ENCODE measurements at places on chromosomes 5 and 9.

GRCh38 chr9:96491880-96492525, 42.0 kb downstream of the HABP4 start:
- no peak for DNase-seq

DNA sequence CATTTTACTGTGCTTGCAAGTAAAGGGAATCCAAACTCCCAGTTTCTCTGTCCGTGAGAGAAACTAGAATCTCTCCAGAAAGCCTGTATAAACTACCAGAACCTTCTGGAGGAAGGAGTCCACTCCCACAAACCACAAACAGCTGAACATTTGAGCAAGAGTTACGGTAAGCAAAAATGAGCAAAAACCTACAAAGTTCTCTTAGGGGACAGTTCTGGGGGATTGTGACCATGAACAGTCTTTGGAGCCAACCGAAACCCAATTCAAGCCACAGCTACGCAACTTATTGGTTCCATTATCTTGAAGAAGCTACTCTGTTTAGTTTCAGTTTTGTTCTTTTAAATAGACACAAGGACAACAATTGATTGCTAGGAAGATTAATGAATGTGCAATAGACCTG, 330.6 kb downstream of the ASTN2 start:
- DNase-seq: no peak

- DNase-seq: no peak
Measured at GRCh38 chr5:34586117-34586885, 69.8 kb upstream of the RAI14 start.

DNA sequence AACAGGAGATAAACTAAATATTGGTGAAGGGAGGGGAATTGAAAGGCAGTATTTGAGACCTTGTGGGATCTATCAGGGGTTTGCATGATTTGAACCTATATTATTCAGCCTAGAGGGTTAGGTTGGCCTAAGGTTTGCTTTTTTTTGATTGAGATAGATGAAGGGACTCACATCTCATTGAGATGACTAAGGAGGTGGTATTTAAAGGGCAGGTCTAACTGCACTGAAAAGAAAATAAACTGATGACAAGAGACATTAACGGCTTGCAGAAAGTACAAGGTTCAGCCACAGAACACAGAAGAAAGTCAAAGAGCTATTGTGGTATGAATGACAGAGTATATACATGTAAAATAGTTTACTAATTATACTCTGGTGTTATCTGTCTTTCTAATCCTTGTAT, 412.7 kb downstream of the CDH10 start:
- no peak for DNase-seq

GRCh38 chr5:109612278-109612905, 77.3 kb upstream of the MAN2A1 start:
- DNase-seq: no peak

DNA sequence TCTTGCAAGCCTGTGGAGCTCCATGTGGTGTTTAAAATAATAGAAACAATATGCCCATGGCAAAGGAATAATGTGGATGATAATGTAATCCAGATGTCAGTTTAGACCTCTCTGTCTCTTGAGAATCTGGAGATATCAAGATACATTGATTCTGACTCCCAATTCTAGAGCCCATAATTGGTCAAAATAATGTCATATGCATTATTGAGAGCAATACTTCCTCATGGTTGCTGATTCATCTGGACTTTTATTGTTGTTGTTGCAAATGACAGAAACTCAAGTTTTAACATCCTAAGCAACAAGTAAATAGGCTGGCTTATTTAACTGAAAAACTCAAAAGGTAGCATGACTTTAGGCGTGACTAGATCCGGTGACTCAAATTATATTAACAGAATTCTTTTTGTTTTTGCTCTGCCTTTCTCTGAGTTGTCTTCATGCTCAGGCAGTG, 152.1 kb downstream of the PCSK1 start:
- no peak for DNase-seq

DNA sequence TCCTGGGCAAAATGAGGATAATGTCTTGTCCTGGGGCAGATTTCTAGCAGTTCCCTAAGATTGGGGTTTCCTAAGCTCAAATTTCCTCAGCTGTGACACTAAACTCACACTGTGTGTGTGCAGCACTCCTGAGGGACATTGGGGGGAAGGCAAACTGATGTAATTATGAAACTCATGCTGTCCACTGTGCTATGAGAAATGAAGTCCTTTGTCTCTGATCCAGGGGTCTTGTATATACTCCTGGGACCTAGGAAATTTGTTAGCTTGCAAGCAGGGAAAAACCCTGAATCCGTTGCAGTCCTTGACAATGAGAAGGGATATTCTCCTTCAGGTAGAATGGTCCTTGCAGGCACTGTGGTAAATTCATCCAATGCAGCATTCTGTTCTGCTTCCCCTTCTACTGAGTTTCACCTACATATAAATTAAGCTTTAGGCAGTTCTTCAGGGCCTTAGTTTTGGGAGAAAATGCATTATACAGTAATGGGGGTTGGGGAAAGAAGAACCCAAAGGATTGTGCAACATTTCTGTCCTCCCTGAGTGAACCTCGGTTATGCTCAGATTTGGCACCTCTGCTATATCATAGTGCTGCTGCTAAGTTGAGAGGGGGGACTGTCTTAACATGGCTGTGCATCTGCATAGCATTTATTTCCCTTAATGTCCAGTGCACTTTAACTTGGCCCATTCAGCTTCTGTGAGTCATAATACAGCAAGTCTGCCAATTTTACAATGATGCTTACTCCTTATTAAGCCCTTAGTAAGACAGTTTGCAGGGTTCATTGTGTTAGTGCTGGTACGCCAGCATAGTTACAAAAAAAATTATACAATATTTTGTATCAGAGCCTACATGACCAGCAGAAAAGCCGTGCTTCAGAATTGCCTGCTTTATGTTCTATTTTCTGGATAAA, 80.2 kb downstream of the PJA2 start:
- DNase-seq: no peak

DNA sequence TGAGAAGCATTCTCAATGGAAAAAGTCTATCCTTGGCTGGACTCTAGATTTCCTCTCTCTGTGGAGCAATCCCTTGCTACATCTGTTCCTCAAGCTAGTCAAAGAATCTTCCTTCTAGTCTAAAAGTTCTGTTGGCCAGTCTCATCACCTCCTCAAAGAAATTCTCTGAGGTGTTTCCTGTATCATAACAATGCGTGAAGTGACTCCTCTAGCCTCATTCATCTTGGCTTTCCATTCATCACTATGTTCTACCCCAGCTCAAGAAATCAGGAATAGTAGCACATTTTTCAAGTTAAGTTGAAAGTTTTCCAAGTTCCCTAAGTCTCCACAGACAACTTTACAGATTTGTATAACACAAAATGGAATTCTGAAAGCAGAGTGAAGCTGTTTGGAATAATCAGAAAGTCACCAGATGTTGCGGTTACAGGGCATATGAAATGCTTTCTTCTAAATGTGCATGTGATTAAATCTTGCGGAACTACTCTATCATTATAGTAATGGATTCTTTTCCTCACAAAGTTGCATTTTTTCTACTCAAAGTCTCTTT, 176.6 kb upstream of the FREM1 start:
- DNase-seq: no peak

- DNase-seq: no peak
Measured at GRCh38 chr5:171633776-171634470, 151.7 kb upstream of the SMIM23 start.

DNA sequence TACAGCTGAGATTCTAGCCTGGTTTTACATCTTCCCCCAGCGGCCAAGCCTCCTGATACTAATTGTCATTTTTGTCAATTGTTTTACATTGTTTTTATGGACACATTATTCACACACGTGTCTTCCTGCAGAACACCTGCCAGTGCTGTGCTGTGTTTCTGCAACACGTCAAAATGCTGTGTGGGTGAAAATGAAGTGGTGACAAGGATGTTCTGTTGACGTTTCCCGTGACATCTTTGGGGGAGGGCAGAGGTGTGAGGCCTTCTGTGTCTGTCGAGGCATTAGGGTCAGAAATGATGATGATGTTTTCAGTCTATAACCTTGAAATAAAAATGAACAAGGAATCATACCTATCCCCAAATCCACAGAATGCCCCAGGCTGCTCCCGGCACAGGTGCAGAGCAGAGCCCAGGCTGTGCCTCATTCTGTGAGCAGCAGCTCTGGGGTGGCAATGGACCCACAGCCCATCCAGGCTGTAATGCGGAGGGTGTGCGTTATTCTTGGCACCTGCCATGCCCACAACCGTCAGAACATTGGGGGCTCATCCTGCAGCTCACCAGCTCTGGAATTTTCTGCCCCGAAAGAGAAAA, 23.6 kb upstream of the CEP72 start:
- DNase-seq: no peak

- no peak for DNase-seq
Measured at GRCh38 chr5:158284242-158284641, 425.3 kb upstream of the CLINT1 start.

GRCh38 chr9:131669269-131670157, 70.4 kb downstream of the RAPGEF1 start:
- no peak for DNase-seq

DNA sequence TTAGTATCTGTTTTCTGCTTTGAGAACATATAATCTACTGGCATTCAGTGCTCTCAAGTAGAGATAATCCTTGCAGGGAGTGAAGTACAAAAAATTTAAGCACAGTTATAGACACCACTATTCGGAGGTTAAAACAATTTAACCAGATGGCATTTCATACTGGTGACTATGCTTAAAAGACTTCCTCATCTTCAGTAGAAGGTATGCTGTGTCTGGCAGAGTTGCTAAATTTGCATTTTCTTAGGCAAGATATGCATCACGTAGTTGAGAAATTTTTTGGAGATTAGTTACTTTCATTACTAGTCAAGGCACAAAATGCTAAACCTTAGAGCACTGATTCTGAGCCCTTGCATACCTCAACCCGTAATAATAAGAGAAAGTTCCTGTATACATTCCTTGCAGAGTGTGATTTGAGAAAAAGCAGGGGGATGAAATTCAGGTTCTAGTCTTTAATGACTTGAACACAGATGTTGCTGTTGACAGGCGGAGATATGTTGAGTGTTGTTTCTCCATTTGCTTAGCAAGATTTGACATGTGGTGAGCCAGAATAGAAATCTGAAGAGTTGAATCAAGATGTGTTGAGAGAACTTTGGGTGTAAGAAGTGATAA, 70.8 kb upstream of the STARD4 start:
- no peak for DNase-seq

DNA sequence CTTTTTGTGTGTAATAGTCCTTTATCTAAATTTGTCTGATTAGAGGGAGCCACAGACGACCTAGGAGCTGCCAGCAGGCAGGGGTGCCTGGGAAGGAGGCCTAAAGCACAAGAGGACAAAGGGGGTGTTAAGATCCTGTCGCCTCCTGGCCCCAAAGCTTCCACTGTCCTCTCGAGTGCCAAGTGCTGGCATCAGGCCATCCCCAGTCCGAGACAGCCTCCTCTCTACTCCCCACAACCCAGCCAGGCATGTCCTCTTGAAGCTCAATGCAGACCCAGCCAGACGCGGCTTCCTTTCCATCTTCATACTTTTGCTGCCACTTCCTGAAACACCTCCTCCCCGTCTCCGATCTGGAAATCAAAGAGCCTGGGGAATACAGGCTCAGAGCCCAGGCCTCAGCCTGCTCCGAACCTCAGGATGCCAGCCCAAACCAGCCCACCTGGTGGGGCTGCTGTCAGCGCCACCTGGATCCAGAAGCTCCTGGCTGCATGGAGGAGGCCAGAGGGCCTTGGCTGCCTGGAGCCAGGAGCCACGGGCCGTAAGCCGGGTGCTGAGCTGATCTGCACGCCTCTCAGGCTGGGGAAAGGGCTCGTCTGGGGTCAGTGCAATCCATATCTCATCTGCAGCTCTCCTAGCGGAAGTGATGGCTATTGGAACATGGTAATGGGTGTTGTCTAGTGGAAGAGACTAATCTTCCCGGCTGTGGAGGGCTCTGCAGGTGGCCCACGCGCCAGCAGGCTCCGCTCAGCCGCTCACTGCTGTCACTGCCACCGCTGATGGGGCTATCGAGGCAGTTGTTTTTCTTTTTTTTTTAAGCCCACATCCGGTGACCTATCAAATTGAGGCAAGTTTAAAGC, 60.2 kb upstream of the FUBP3 start:
- no peak for DNase-seq

- no peak for DNase-seq
Measured at GRCh38 chr9:106921341-106921899, 58.5 kb downstream of the ZNF462 start.

GRCh38 chr5:3346111-3346820, 249.4 kb upstream of the IRX1 start:
- DNase-seq: no peak

GRCh38 chr5:142684508-142685041, 1.3 kb downstream of the FGF1 start:
- DNase-seq: no peak

- DNase-seq: no peak
Measured at GRCh38 chr9:81530310-81530810, 159.0 kb downstream of the TLE1 start.

GRCh38 chr9:28730111-28730510, 1156.8 kb upstream of the C9orf72 start:
- no peak for DNase-seq

- no peak for DNase-seq
Measured at GRCh38 chr5:147404706-147405105, 105.2 kb downstream of the DPYSL3 start.

DNA sequence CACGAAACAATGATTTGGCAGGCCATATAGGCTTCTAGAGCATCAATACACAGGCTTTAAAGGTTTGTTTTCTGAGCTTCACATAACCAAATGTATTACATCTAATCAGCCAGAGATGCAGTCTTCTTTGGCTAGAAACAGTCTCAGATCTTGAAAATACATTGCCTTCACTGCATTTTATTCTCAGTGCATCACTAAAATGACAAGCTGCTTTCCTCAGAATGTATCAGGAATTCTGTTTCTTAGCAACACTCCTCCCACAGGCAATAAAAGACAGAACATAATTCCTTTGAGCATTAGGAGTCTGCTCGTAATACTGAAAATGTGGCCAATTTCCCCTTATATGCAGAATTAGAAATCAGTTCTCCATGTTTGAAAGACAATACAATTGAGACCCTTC, 36.9 kb downstream of the FEM1C start:
- DNase-seq: no peak

- no peak for DNase-seq
Measured at GRCh38 chr9:130407916-130408663, 36.7 kb upstream of the ASS1 start.

DNA sequence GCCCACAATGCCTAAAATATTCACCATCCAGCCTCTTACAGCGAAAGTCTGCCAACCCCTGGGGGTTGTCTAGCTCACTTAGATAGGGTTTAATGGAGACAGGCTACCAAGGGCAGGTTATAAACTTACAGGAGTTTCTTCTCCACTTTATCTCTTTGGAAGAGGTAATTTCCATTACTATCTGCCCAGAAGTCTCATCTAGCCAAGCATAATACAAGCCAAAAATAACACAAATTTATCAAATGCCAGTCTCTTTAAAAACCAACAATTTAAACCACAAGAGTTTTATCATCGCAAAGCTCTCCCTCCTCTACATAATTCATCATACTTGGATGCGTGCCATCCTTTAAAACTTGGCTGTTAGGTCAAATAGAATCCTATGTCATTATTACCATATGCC, 6.2 kb downstream of the RBM22 start:
- DNase-seq: no peak
